ENCODE measurements at places on chromosomes 13 and 19.

- no peak for DNase-seq
Measured at GRCh38 chr19:33669376-33669775, 47.6 kb downstream of the CHST8 start.

GRCh38 chr19:39913682-39914333, 20.6 kb downstream of the FCGBP start:
- DNase-seq = no peak

DNA sequence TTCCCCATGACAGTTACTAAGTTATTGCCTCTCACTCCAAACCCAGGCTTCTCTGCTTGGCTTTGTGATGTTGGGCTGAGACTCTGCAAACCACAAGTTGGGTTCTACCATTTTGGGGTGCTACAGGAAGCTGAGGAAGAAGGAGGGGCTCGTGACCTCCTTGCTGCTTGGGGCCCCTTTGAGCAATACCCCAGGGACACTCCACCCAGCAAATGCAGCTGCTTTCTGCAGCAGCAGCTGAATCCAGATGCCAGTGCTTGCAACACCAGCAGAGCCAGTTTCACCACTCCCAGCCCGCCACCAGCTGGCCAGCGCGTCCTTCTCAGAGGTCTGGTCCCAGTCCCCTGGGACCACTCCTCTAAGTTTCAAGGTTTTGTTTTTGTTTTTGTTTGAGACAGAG, 22.0 kb upstream of the UBAC2 start:
- DNase-seq = no peak

DNA sequence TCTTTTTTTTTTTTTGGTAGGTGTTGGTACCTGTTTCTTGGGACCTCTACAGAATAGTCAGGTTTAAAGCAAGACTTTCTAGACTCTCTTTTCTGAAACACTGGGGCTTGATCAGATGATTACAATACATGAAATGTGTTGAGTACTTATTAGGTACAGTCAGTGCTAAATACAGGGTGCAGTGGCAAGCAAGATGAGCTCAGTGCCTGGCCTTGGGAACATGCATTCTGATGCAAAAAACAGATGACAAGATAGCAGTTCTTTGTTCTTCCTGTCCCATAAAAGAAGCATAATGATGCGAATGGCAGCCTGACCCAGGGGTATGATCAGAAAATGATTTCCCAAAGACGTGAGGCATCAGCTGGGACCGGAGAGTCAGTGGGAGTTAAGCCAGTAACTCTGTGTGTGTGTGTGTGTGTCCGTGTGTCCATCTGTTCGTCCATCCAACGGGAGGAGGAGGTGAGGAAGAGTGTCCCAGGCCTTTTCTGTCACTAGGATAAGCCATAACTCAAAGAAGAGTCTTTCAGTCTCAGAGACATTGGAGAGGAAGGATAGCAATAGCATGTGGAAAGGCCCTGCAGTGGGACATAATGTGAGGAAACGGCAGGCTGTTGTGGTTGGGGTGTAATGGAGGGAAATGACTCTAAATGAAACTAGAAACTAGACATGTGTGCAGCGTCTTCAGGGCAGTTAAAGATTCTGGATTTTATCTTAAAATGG, 32.2 kb downstream of the SLAIN1 start:
- no peak for DNase-seq

DNA sequence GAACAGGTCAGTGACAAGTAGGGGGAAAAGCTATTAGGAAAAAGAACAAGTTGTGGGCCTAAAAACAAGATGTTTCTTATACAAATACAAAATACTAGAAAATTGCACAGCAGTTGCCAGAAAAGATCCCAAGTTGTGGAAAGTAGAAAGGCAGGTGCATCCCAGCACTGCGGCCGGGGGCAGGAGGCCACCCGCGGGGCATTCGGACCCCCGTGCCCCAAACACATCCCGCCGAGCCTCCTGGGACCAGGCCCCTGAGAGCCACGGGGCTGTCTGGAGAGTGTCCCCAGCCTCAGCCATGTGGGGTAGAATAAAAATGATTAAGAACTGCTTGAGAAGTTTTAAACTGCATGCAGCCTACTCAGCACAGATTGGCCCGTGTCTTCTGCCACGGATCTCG, 11.4 kb downstream of the RASA3 start:
- DNase-seq = no peak

DNA sequence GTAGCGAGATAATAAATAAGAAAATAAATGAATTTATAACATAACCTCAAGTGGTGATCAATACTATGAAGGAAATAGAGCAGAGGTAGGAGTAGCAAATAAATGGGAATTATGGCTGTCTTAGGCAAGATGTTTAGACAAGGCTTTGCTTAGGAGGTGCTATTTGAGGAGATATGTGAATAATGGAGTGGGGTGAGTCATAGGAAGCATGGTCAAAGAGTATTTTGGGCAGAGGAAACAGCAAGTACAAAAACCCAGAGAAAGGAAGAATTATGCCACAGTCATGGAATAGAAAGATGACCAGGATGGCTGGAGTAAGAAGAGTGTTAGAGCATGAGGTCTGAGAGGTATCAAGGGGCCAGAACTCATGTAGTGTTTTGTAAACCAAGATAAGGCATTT, 33.6 kb upstream of the LPAR6 start:
- no peak for DNase-seq

- no peak for DNase-seq
Measured at GRCh38 chr19:37946132-37946531, 39.1 kb downstream of the SIPA1L3 start.

DNA sequence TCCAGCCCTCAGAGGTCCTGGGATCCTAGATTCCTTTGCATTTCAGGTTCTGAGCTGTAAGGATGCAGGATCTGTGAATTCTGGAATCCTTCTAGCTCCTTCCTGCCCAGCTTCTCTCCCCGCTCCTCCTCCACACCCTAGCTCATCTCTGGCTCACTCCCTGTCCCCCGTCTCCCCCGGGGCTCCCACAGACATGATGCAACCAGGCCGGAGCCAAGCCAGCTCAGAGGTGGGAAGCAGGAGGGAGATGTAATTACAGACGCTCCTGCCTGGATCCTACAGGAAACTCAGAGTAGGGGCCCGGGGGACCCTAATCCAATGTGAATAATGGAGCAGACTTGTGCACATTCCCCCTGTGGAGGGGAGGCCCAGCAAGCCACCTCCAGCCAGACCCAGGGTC, 4.5 kb downstream of the GNG8 start:
- no peak for DNase-seq

DNA sequence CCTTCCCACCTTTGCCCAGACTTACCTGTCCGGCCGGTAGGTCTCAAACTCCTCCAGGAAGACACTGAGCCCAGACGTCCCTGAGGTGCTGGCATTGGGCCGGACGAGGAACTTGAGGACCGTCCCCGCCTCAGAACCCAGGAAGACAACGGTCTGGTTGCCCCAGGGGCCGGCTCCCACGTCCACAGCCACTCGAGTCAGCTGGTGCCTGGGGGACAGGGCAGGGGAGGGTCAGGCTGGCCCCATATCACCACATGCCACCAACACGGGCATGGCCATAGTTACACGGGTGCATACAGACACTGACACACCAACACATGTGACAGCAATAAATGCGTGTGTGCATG, 8.4 kb upstream of the LRG1 start:
- DNase-seq = no peak

- peak; percentile 70 for DNase-seq
Measured at GRCh38 chr13:46675016-46675415, 121.9 kb downstream of the ESD start.

GRCh38 chr19:46925548-46925950, 64.8 kb downstream of the ARHGAP35 start:
- DNase-seq = no peak

GRCh38 chr13:95516021-95516420, 36.5 kb upstream of the CLDN10 start:
- DNase-seq = no peak

DNA sequence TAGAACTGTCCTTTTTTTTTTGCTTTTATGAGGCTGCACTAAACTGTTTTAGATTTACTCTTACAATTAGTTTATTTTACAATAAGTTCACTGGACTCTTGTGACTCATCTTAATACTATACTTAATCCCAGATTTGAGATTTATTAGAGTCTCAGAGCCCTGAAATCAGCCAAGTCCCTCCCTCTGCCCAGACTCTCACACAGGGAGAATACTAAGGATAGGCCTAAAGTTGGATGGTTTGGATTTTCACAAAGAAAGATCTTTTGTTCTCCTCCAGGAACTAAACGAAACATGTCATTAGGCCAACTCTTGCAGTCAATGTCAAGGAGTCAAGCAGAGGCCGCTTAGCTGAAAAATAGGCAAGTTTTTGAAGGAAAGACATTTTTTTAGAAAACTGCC, 42.7 kb upstream of the MIR17HG start:
- DNase-seq = no peak

GRCh38 chr13:27813826-27814225, 21.5 kb downstream of the GSX1 start:
- no peak for DNase-seq

DNA sequence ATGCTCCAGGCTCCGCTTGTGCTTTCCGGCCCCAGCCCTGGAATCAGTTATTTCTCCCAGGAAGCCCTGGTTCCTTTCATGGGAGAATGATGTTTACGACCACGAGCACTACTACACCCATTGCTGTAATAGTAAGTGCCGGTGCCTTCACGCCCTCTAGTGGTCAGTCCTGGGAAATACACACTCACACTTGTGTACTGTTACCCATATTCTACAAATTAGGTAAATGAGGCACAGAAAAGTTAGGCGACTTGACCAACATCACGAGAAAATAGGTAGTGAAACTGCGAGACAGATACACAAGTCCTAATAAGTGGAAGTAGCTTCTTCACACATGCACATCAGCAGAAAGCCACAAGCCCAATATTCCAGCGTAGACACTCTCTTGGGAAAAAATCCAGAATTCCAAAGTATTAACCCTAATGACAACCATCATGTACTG, 21.7 kb downstream of the CEACAM21 start:
- DNase-seq = peak; percentile 48

DNA sequence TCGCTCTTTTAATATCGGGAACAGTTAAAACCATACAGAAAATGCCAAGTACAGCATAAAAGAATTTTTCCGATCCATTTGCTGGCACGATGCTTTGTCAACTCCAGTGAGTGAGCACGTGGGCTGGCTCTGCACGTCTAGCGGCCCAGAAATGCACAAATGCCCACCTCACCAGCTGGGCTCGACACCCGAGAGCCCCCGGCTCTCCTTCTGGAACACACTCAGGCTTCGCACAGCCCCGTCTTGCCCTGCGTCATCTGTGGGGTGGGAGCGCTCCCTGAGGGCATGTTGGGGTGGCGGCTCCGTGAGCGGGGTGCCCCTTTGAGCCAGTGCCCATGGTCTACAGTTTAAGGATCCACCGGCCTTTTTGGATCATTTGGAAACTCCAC, 24.5 kb downstream of the ATP4B start:
- DNase-seq = no peak

GRCh38 chr19:55686311-55687050, 11.5 kb downstream of the EPN1 start:
- DNase-seq = no peak

GRCh38 chr13:39815345-39816111, 160.1 kb downstream of the COG6 start:
- DNase-seq = no peak

- DNase-seq = no peak
Measured at GRCh38 chr19:10871711-10872545, 575 bp downstream of the CARM1 start.

GRCh38 chr13:31038834-31039552, 106.5 kb downstream of the TEX26 start:
- DNase-seq = no peak

GRCh38 chr19:40776364-40776763, 1.0 kb downstream of the MIA start:
- no peak for DNase-seq

DNA sequence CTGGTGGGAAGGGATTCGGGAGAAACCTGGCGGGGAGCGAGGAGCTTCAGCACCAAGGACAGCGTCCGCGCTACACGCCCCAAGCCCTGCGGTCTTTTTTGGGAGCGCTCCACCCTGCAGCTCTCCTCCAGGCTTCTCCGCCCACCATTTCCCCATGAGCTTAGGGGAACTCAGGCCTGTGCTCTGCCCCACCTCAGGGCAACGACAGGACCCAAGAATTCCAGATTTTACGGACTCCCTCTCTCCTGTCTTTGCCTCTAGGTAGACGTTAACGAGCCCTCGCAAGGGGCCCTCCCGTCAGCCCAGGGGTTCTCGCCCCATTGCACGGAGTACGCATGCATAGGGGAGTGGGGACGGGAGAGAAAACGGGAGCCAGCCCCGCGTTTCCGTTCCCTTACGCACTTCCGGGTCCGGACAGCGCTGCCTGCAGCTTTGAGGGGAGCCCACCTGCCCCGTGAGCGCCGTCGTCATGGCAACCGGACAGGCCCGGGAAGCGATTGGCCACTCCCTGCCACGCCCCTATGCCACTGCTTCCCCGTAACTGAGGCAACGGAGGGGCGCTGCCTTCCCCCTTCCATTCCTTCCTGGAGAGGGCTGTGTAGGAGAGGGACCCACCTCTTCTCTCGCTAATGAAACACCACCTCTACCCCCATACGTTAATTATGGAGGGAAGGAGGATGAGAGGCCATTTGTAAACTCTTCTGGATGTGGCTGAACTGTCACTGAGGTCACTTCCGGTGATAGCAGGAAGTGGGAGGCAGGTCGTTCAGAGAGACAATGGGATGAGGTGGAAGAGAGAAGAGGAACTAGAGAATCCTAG, 20.8 kb downstream of the NOVA2 start:
- no peak for DNase-seq

DNA sequence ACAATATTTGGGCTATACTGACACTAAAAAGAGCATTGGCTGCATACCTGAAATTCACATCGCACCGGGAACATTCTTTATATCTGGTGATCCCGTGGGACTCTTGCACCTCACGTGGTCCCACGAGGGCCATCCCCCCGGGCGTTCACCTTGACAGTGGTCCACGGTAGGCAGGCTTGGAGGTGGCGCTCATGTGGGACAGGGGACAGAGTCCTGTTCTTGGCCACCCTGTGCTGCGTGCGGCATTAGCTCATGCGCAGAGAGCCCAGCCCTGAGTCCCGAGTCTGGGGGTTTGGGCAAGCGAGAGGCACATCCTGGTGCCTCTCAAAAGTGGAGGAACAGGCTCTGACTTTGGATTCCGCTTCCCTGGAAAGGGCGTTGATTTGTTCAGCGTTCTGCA, 7.5 kb downstream of the GAMT start:
- no peak for DNase-seq

- no peak for DNase-seq
Measured at GRCh38 chr19:15732388-15732787, 4.6 kb downstream of the OR10H2 start.

- DNase-seq = no peak
Measured at GRCh38 chr13:31094331-31095015, 67.2 kb downstream of the HSPH1 start.

GRCh38 chr13:88979465-88980175, 1308.4 kb downstream of the SLITRK5 start:
- peak; percentile 27 for DNase-seq

DNA sequence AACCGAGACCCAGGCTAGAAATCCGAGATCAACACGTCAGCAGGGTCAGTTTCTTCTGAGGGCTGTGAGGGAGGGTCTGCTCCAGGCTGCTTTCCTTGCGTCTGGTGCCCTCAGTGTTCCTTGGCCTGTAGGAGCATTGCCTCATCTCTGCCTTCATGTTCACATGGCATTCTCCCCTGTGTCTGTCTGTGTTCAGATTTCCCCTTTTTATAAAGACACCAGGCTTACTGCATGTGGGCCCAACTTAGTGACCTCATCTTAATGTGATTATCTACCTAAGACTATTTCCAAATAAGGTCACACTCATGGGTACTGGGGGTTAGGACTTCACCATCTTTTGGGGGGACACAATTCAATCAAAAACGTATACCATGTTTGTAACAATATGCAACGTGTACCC, 57.2 kb upstream of the C1QTNF9 start:
- no peak for DNase-seq

All from NCI-H1092 treated with DMSO at 0.1 percent for 48 hours (cell line).